ENCODE measurements at places on chromosomes 16 and 17.
A peak's percentile ranks its signal among the peaks of the same experiment; 100 is the strongest.

DNA sequence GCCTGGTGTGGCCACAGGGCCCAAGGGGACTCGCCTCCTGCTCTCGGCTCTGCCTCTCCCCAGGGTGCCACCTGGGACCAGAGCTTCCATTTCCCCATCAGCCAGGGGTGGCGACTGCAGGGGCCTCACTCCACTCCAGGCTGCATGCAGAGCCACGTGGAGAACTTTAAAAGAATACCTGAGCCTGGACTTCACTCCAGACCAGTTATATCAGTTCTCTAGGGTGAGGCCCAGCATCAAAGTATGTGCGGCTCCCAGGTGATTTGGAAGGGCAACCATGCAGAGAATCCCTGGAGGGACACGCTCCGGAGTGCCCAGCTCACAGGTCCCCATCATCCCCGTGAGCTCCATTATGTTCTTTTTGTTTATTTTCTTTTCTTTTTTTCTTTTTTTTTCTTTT is 39.8 kb downstream of the KIAA0513 start:
- peak; percentile 52 for ATAC-seq

- ATAC-seq = peak; percentile 84
These were observed 17.5 kb upstream of the WFIKKN2 start for GRCh38 chr17:50817838-50818237.

- ATAC-seq = no peak
These were observed 50.5 kb downstream of the DYNLRB2 start for GRCh38 chr16:80591071-80591915.

- ATAC-seq = no peak
These were observed 13.7 kb downstream of the RNF213 start for GRCh38 chr17:80274331-80274730.

DNA sequence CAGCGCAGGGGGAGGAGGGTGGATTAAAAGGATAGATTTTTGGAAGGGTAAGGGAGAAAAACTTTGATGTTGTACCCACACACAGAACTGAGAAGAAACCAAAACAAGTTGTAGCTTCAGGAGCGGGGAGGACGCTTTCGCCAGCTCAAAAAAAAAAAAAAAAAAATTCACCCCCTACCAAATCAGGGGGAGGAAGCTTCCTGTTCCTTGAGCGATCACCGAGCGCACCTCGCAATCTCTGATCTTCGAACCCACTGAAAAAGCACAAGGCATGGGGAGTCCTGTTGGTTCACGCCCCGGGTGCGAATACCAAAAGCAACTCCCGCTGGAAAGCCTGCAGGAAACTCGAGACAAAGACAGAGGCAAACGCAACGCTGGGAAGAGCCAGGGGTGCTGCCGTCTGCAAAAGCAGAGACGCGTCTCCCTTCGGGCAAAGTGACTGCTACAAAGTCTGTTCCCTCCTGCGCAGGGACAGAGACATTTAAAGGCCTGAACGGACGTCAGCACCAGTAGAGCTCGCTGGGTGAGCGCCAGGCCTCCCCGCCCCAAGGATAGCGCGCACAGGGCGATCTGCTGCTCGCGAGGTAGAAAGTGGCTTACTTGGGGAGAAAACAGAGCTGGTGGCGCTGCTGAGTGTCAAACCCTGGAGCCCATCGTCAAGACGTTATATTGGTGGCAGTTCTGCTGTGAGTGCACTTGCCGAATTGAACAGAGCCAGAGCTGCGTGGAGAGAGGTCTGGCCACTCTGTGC is 190.4 kb downstream of the USP22 start:
- ATAC-seq = no peak

- ATAC-seq = no peak
These were observed 47.3 kb downstream of the ZCCHC14 start for GRCh38 chr16:87445486-87445885.

GRCh38 chr16:4086153-4086552 is 30.1 kb downstream of the ADCY9 start:
- no peak for ATAC-seq

- peak; percentile 2 for ATAC-seq
These were observed 652 bp downstream of the VPS35L start for GRCh38 chr16:19555938-19556771.

DNA sequence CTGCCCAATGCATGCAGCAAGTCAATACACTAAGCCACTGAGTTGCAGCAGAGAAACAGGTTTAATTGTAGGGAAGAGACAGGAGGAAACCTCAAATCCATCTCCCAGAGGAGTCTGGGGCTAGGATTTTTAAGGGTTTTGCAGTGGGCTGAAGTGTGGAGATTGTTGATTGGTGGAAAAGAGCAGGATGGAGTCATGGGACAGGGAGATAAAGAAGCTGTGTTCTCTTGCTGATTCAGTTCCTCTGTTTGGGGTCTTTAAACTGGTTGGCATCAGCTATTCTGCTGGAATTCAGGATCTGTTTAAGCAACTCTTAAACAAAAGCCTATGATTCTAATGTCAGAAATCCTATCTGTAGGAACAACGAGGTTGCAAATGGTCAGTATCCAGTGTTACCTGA is 180.8 kb upstream of the CACNG3 start:
- ATAC-seq = no peak

GRCh38 chr16:56689171-56689570 is 6.9 kb downstream of the MT1X start:
- ATAC-seq = peak; percentile 70
